Astrocyte of the spinal cord (primary cell): ENCODE measurements at places on chromosomes 11 and 22.

DNA sequence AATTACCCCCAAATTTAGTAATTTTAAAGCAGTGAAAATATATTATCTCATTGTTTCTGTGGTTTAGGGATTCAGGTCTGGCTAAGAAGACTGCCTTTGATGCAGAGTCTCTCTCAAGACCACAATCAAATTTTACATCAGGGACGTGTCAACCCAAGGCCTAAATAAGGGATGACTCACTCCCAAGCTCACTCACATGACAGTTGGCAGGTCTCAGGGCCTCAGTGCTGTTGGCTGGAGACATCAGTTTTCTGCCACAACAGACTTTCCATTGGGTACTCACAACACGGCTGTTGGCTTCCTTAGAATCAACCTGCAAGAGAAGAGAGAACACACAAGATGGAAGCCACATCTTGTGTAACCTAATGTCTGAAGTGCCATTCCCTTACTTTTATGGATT is 377.3 kb downstream of the FAM181B start:
- DNase-seq = no peak

DNA sequence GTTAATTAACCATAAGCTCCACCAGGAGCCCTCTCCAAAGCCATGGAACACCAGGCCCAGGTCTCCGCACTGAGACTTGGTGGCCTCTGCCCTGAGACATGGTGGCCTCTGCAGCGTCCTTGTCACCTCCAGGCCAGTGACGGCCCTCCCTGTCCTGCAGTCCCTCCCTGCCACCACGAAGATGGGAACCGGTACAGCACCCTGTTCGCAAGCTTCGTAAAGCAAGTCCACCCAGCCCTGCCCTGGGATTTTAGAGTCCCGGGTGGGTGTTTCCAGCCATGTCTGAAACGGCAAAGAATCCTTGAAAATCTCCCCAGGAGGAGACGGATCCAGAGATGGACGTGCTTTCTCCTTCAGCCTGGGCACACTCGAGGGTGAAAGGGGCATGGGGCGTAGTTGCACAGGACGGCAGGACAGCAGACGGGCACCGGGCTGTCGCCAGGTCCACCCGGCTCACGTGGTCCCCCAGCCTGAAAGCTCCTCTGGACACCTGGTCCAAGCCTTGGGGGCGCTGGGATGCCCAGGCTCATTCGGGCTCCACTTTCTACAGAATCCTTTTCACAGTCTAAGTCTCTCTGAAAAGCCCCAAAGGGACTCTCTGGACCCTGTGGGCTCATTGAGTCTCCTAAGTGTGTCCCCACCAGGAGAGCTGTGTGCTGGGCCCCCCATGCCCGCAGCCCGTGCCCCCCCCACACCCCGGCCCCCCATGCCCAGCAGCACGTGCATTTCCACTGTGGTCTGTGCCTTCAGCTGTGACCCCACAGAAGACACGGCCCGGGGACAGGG is 456.2 kb downstream of the BRD1 start:
- no peak for DNase-seq

DNA sequence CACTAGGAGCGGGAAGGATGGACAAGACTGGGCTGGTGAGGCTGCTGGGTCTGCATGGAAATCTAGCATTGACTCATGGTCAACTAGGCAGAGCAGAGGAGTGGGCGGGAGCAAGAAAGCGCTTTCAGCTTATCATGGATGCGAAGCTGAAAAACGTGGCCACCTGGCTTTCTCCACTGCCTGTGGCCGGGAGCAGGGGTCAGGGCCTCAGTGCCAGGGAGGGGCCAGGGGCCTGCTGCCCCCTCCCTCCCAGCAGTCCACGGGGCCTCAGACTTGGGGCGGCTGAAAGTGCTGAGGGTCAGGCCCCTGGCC is 45.5 kb downstream of the ALX4 start:
- no peak for DNase-seq

GRCh38 chr11:31127290-31127689 is 242.2 kb downstream of the DCDC1 start:
- no peak for DNase-seq

DNA sequence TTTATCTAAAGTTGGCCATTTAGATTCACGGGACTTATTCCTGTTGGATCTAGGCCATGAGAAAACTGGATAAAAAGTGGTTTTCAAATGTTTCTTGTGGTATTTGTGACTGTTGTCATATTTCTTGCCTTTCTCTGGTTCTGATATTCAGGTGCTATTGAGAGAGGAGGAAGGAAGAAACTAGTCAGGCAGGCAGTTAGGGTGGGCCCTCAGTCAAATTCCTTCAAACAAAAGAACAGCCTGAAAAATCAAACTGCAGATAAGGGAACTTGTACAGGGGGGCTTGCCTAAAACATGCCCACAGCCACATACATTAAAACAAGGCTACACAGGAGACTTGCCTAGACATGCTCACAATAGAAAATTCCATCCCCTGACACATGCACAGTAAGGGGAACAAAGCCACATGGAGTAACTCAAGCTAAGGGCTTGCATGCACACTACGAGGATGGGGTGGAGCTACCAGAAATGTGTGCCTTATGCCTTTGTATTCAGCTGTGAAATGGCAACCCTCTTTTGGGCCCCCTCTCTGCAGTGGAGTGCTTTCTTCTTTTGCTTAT is 18.2 kb downstream of the NCR3LG1 start:
- DNase-seq = no peak

GRCh38 chr22:33535937-33536875 is 384.1 kb downstream of the LARGE1 start:
- DNase-seq = no peak
